ENCODE measurements at places on chromosomes 12 and 14.

DNA sequence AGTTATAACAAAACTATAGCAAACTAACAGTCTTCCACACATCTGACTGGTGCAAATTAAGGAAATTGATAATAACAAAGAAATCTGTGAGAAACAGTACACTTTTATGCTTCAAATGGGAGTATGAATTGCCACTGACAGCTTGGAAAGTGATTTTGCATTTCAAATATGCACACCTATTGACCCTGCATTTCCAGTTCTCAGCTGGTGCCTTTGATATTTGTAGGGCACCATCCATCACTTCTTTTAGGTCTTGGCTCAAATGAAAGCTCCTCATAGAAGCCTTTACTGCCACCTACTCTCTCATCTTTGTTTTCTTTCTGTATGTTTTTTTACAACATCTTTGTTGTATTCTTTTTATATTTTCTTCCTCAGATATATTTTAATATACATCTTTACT is 125.1 kb downstream of the ST8SIA1 start:
- no peak for DNase-seq

- no peak for DNase-seq
These were observed 204.4 kb upstream of the NPAS3 start for GRCh38 chr14:32734261-32734660.

- DNase-seq, result peak; percentile 67
These were observed 630 bp downstream of the ALDH1L2 start for GRCh38 chr12:105083551-105084105.

- no peak for DNase-seq
These were observed 187.9 kb downstream of the EPS8 start for GRCh38 chr12:15601210-15601800.

- DNase-seq, result no peak
These were observed 121.2 kb upstream of the DAAM1 start for GRCh38 chr14:59067127-59067894.

DNA sequence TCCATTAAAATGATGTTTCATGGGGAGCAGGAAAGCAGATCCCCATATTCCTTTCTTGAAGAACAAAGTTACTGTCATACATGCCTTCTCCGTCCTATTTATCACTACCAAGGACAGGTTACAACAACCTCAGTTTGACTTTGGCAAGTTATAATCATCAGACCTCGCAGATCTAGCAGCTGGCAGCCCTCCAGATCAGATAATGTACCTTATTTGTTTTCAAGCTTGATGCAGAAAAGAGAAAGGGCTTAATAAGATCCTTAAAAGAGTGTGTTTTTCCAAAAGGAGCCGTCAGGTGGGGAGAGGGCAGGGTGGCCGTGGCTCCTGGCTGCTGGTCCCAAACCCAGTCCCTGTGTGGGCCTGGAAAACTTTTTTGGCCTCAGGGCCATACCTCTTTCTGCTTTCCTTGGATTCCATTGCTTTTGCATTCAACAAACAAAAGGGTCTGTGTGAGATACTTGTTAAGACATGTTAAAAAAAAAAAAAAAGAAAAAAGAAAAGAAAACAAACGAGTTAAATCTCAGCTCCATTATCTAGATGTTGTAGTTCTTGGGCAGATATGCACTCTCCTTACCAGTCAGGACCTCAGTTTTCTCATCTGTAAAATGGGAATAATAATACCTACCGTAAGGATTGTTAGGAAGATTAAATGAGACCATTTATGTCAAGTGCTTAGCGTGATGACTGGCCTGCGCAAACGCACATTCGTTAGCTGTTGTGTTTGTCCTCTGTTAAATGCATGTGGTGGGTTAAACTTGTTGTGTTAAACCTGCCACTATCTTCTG is 64.6 kb downstream of the B4GALNT3 start:
- DNase-seq, result no peak

GRCh38 chr12:43057566-43057965 is 468.0 kb upstream of the PRICKLE1 start:
- DNase-seq, result no peak

- DNase-seq, result no peak
These were observed 6.5 kb upstream of the PRR4 start for GRCh38 chr12:10855807-10856206.

GRCh38 chr12:74066476-74066875 is 471.2 kb upstream of the ATXN7L3B start:
- no peak for DNase-seq

DNA sequence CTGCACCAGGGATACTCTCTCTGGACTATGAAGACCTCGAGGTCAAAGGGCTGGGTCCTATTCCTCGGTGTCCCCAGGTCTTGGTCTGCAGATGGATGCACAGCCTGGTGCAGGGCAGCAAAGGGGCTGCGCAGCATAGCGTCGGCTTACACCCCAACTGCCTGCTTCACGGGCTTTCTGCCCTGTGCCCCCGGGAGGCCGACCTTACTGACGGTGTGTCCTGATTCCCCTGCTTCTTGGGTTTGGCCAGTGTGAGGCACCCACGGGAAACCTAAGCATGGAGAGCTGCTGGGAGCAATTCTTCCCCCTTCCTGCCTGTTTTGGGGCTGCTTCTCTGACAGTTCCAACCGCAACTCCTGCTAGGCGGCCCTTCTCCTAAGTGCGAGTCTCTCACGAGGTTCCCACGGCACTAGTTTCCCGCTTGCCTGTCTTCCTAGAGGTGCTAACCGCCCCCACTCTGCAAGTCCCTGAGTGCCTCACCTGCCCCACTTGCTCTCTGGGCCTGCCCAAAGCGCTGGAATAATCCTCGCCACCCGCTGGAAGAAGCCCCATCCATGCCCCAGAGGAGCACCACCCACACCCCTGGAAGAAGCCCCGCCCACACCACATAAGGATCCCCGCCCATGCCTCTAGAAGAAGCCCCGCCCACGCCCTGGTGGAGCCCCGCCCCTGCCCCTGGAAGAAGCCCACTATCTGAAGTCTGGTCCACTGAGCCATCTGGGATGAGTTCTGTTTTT is 54.0 kb downstream of the PRIMA1 start:
- no peak for DNase-seq

- DNase-seq, result no peak
These were observed 189.1 kb downstream of the ZFP36L1 start for GRCh38 chr14:68603533-68604360.

- DNase-seq, result peak; percentile 81
These were observed 94.1 kb downstream of the FBXL14 start for GRCh38 chr12:1500095-1500801.

DNA sequence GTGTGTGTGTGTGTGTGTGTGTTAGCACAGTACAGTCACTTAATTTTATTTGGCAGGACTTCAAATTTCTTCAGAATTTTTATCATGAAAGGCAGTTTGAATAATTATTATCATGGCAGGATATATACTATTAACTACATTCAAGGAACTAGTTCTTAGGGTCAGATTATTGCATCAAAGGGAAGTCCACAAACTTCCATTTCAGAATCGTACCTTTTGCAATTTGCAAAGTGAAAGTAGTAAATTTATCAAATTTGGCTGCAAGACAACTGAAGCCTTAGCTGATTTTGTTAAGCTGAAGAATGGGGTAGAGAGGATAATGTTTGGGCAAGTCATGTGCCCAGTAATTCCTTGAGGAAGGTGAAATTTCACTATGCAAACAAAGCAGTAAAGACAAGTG is 68.2 kb downstream of the PLEKHG7 start:
- no peak for DNase-seq

DNA sequence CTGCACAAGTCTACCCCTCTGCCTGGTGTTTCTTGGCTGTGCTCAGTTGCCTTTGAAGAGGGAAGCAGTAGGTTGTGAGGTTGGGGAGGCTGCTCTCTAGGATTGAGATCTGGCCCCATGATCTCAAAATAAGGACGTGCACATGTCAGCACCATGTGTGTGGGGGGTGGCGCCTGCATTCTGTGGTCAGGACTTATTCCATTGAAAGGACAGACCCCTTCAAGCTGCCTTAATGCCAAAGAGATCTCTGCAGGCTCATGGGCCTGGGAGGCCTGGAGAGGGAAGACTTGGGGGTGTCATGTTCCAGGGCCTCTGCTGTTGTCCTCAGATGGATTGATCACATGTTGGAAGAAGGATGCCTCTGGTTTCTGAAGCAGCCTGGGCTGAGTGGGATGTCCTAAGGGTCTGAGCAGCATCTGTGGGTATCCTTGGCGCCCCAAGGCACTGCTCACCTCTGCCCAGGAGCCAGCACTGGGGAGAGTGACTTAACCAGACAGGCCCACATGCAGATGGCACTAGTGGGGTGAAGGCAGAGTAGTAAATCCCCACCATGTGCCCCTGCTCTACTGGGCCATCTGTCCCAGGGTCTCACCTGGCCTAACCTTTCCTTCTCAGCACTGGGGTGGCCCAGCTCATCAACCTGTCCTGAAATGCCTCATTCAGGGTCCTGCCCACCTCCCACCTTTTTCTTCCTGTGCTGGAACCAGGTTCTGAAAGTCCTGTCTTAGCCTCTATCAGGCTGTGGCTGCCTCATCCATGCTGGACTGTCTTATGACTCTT is 118.9 kb downstream of the ADGRD1 start:
- no peak for DNase-seq

DNA sequence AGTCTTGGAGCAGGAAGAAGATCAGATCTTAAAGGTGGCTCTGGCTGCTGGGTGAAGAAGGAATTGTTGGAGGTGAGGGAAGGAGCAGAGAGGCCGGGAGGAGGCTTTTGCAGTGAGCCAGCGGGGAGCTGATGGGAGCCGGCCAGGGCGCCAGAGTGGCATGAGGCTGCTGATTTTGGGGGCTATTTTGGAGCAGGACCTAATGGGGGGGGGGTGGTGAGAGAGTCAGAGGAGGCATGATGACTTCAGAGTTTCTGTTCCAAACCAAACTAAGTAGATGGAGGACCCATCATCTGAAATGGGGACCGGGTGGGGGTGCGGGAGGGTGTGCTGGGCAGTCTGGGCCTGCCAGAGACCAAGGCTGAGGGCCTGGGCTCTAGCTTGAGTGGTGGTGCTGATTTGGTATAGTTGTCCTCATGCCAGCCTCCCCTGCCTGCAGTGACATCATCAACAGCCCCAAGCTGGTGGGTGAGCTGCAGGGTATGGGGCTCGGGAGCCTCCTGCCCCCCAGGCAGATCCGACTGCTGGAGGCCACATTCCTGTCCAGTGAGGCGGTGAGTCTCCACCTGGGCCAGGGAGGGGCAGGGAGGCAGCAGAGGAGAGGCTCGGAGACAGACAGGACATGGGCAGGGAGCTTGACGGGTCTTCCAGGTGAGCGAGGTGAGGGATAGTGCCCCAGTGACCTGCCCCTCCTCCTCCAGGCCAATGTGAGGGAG is 6.2 kb downstream of the TNFAIP2 start:
- DNase-seq, result no peak

DNA sequence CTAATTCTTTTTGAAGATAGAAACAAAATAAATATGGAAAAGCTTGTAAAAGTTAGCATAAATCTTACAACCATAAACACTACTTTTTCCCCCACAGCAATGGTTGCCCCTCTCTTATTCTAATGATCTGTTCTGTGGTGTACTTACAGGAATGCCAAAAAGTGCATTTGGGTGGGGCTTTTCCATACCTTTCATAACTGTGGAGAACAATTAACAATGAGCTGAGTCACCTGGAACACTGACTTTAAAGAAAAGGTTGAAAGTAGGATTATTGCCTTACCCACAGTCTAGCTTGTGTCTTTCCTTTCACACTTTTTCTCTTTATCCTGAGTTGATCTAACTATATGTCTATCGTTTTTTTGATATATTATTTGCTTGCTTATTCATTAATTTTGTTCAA is 86.9 kb downstream of the TPH2 start:
- no peak for DNase-seq

GRCh38 chr12:82458101-82458500 is 99.8 kb downstream of the METTL25 start:
- DNase-seq, result no peak

- peak; percentile 55 for DNase-seq
These were observed 58.2 kb upstream of the FLRT2 start for GRCh38 chr14:85471744-85472143.

DNA sequence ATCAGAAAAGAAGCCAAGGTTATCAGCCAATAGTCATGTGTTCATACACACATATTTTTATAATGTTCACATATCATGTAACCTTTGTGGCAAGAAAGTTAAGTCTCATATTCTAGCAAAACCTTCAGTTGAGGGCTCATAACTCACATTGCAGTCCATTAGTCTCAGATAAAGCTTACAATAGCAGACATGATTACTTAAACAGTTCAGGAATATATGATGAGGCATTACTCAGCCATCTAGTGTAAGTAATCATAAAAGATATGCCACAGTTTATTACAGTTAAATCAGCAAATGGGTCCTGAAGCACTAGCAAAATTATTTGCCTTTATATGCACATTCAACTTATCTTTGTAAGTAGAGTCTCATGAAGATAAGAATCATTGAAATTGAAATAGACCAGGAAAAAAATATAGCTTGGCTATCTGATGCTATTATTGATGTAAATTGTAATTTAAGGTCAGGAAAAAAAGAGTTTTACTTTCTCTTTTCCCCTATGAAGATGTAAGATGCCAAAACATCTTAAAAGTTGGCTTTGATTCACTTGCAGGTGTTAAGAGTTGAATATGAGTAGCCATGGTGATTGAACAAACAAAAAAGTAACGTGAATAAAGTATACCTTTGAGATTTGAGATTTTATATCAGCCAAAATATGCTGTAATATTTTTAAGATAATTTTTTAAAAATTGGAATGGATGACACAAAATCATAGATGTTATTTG is 537.0 kb downstream of the SLC6A15 start:
- no peak for DNase-seq

DNA sequence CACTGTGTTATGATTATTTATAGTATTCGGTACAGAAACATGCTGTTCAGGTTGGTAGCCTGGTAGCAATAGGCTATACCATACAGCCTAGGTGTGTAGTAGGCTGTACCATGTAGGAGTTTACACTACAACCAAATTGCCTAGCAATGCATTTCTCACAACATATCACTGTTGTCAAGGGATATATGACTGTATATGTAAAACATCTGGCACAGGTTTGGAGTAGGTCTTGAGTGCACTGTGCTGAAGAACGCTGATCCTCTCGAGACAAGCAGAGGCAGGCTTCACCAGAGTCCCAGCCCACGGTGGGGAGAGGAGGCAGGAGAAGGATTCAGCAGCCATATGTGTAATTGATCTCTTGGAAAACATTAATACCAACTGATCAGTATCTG is 15.0 kb upstream of the TBX5 start:
- no peak for DNase-seq

DNA sequence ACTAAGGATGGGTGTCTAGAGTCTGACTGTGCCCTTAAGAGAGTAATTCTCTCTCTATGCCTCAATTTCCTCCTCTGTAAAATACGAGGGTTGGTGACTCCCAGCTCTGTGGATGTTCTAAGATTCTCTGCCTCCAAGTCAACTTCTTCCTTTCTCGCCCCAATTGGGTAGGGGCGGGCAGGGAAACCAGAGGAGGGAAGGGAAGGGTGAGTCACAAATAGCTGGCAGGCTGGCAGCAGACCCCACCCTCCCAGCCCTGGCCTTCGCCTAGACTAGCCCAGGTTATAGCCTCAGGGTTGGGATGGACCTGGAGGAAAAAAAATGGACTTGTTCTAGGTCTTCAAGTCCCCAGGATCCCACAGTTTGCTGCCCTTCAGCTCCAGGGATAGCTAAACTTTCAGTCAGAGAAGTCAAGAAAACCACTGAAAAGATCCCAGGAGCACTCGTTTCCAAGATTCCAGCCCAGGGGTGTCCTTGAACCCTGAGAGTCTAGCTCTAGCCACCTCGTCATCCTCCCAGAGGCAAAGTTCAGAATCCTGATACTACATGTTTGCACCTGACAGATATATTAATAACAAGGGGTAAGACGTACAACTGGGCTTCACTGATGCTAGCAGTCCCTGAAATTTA is 2.3 kb downstream of the DGKA start:
- no peak for DNase-seq
